ENCODE measurements at places on chromosomes 16 and 17.

DNA sequence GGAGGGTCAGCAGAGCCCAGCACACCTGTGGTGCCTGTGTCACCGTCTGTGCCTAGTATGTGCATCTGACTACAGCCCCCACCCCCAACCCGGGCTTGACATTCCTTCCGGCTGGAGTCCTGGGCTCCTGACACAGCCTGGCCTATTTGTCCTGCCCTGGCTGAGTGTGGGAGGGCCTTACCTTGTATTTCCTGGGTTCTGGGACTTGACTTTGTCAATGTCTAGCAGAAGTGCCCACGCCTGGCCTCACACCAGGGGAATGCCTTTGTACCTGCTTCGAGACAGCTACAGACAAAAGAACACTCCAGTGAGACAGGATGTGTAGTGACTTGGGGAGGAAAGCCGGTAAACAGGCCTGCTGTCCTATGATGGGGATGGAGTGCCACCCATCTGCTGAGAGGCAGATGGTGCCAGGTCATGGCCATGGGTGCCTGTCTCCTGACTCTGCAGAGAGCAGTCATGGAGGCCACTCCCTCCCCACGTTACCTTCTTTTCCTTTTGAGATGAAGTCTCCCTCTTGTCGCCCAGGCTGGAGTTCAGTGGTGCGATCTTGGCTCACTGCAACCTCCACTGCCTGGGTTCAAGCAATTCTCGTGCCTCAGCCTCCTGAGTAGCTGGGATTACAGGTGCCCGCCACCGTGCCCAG is 42.8 kb downstream of the TNFRSF13B start:
- no peak for DNase-seq

DNA sequence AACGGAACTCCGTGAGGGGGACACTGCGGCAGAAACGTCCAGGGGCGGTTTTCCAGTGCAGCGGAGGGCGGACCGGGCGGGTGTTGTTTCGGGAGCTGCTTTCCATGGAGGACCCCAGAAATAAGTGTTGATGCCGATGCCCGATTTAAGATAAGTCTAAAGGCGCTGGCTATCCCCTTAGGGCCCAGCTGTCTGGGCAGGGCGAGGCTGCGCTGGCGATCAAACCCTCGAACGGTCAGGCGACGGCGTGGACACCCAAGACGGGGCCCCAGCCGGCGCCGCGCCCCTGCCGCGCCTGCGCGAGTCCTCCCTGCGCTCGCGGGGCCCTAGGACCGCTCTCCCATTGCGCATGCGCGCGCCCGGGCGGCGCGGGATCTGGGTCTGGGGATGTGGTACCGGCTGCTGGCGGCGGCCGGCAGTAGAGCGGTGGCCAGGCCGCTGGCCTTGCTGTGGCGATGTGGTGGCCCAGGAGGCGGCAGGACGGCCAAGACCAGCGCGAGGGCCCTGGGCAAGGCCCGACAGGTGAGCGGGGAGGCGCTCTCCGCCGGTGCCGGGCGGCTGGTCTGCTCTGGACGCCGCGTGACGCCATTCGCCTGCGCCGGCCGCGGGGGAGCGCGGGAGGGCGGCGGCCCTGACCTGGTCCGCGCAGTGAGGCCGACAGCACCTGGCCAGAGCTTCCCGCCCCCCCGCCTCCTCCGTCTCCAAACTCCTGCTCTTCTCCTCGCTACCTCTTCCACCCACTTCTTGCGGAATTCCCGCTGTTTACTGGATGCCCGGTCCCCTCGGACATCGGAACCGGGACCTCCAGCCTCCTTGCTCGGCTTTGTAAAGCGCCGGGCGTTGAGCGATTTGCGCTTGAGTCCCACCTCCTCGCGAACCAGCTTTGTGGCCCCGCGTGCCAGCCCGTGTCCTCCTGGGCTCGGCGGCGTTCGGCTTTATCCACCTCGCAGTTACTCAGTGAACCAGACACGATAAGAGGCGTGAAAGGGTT is 24.0 kb downstream of the DEF8 start:
- peak; percentile 96 for DNase-seq

- no peak for DNase-seq
Observed at GRCh38 chr17:77185137-77185536, 44.4 kb downstream of the SEC14L1 start.

GRCh38 chr17:80616705-80617104 is 72.1 kb downstream of the RPTOR start:
- DNase-seq = no peak

DNA sequence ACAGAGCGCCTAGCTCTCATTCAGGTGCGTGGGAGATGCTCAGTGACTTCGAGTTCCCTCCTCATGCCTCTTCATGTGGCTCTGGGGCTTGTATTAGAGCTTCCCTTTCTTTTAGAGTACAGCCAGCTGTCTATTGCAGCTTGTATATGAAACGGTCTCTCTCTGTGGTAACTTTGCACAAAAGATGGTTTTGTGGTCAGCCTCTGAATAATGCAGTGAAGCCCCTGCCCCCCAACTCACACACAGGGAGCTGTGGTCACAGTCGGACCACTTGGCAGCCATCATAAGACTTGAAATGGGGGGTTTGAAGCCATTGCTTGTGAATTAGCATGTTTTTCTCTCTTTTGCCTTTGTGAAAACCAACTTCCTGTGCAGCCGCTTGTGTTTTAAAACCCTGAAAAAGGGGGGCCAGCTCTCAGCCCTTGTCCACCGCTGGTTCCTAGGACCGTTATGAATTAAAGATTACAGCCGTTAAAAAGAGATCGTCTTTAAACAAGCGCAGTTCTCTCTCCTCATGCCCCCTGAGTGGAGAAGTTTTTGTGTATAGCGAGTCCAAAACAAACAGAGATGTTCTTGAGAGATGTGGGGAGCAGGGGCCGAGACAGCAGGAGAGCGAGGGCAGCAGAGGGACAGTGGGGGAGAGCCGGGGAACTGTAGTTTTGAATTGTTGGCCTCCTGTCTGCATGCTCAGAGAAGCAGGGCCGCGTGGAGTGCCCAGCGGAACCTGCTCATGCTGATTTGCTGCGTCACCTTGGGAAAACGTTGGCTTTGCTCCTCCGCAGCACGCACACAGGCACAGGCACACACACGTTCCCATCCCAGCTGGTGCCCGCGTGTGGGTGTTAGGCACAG is 199.0 kb downstream of the MSI2 start:
- DNase-seq = peak; percentile 70

DNA sequence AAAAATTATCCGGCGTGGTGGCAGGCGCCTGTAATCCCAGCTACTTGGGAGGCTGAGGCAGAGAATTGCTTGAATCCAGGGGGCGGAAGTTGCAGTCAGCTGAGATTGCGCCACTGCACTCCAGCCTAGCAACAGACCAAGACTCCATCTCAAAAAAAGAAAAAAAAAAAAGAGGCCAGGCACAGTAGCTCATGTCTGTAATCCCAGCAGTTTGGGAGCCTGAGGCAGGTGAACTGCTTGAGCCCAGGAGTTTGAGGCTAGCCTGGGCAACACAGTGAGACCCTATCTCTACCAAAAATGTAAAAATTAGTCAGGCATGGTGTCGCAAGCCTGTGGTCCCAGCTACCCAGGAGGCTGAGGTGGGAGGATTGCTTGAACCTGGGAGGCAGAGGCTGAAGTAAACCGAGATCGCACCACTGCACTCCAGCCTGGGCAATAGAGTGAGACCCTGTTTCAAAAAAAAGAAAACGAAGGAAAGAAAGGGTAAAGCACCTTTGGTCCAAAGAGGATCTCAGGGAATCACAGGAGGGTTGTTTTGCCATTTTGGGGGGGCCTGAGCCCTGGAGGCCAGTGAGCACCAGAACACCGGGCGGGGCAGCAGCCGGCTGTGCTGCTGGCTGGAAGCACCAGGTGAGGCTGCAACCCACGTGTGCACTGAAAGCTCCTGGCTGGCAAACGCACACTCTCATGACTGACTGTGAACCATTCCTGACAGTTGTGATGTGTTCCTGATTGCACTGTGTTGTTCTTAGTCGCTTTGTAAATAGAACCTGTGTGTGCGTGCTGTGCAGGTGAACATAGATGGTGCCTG is 18.4 kb downstream of the HS3ST6 start:
- DNase-seq = no peak

- no peak for DNase-seq
Observed at GRCh38 chr17:80783971-80784370, 207.7 kb upstream of the CHMP6 start.

- no peak for DNase-seq
Observed at GRCh38 chr17:61196302-61196704, 203.3 kb upstream of the TBX2 start.

- peak; percentile 52 for DNase-seq
Observed at GRCh38 chr16:28925386-28926228, 569 bp upstream of the RABEP2 start.
